ENCODE measurements at places on chromosomes 3 and 15.

DNA sequence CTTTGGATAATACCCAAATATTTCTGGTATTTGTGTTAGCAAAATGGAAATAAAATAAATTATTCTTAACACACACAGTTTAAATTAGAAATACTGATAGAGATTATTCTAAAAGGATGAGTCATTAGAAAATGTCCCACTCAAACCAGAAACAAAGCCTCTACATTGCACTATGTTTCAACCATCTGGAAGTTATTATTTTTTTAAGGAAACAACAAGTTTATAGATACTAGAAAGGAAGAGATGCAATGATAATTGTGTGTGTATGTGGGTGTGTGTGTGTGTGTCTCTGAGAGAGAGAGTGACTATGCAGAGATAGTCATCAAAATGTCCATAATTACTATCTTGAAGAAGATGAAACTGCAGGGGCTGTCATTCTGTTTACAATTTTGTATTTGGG lies 1340.5 kb downstream of the ROBO1 start:
- DNase-seq, result no peak
- H3K27me3 ChIP-seq, result no peaks in the 10 kb centered on the region
- H3K36me3 ChIP-seq, result no peaks in the 10 kb centered on the region
- H3K4me1 ChIP-seq, result no peaks in the 10 kb centered on the region
- no peak overlapping the region for H3K4me3 ChIP-seq

DNA sequence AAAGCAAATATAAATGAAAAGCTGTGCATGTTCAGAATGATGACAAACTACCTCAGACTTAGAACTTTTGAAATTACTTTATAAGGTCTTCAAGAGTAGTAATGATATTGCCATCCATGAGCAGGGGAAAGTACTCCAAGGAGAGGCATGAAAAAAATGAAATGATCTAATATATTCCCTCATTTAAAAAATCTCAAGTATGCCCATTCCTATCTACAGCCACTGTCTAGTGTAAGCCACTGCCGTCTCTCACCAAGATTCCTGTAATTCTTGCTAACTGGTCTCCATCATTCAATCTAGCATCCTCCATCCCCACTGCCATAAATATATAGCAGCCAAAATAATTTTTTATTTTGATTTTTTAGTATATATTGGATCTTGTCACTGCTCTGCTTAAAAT lies 258.8 kb downstream of the PLOD2 start:
- no peaks in the 10 kb centered on the region for H3K27me3 ChIP-seq
- no peak overlapping the region for H3K27ac ChIP-seq
- H3K36me3 ChIP-seq, result no peaks in the 10 kb centered on the region
- DNase-seq, result no peak
- no peaks in the 10 kb centered on the region for H3K4me1 ChIP-seq
- no peak overlapping the region for H3K4me3 ChIP-seq

DNA sequence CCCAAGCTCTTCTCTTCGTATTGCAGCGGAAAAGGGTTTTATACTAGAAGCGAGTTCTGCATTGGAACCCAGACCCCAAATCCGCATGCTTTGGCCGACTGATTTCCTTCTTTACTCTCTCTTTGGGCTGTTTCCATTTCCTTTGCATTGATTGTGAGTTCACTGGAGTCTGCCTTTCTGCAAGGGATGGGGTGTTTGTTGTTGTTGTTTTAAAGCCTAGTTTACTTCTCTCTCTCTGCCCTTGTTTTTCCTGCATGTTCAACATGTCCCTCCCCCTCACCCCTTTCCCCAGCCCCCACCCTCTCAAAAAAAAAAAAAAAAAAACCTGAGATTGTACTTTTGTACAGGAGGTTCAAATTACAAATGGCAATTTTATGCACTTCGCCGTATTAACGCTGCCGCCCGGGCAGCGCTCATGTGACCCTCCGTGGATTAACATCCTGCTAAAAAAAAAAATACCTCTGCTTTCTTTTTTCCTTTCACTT lies 2.2 kb downstream of the NR2F2 start:
- peak overlapping the region; percentile 92 for H3K4me3 ChIP-seq
- H3K27ac ChIP-seq, result peak overlapping the region; percentile 88
- peaks cover 12% of the 10 kb centered on the region for H3K36me3 ChIP-seq
- peaks cover 60% of the 10 kb centered on the region for H3K27me3 ChIP-seq

DNA sequence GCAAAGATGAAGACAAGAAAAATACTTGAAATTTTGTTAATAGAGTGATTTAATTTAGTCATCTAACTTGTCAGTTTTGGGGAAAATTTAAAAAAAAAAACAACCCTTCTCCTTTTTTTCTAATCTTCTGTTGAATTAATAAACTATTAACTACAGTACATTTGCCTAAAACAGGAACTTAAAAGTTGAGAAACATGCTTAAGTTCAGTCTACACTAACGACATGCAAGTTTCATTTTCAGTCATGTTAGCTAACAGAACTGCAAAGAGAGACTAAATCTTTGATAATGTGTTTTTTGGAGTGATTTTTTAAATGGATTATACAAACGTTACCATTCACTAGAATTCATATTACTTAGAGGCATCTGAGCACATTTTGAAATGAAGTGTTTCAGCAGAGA lies 71.9 kb upstream of the MBNL1 start:
- no peak overlapping the region for H3K4me3 ChIP-seq
- no peak overlapping the region for H3K27ac ChIP-seq
- no peaks in the 10 kb centered on the region for H3K27me3 ChIP-seq
- H3K36me3 ChIP-seq, result no peaks in the 10 kb centered on the region
- no peak for DNase-seq

DNA sequence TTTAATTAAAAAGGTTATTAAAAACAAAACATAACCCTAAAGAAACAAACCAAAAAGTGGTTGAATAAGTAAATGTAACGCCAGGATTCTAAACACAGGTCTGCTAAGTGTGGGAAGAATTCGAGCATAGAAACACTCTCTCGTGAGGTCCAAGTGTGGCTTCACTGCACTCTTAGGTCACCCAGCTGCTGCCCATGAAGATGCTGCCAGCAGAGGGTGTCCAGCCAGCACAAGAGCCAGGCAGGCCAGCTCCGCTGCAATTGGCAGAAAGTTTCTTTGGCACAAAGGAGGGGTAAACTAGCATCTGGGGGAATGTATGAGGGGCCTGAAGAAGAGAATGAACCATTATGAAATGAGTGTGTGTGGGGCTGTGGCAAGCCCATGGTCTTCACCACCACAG lies 215.7 kb upstream of the FEZF2 start:
- no peak overlapping the region for H3K4me3 ChIP-seq
- H3K4me1 ChIP-seq, result peaks cover 8% of the 10 kb centered on the region
- no peak overlapping the region for H3K27ac ChIP-seq
- H3K36me3 ChIP-seq, result no peaks in the 10 kb centered on the region

GRCh38 chr3:101940521-101941317 lies 91.4 kb downstream of the NFKBIZ start:
- no peaks in the 10 kb centered on the region for H3K4me1 ChIP-seq
- H3K27ac ChIP-seq, result no peak overlapping the region
- DNase-seq, result peak; percentile 57
- H3K4me3 ChIP-seq, result no peak overlapping the region

- H3K36me3 ChIP-seq, result no peaks in the 10 kb centered on the region
- no peak overlapping the region for H3K4me3 ChIP-seq
- no peak overlapping the region for H3K27ac ChIP-seq
- H3K27me3 ChIP-seq, result no peaks in the 10 kb centered on the region
These were observed 45.5 kb downstream of the FILIP1L start for GRCh38 chr3:100068826-100069225.

DNA sequence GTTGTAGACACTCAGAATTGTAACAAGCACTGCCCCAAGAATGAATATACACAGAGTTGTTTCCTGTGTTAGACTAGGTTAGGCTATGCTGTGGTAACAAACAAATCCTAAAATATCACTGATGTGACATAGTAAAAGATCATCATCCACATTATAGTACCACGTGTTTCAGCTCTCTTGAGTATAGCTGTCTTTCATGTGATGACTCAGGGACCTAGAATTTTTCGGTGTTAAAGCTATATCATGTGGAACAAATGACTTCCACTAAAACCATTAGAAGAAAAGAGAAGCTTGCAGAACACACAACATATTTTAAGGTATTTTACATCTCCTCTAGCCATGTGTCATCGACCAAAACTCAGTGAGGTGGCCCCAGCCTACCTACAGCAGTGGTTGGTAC lies 307.9 kb upstream of the RBMS3 start:
- H3K36me3 ChIP-seq, result no peaks in the 10 kb centered on the region
- DNase-seq, result no peak
- no peak overlapping the region for H3K4me3 ChIP-seq
- H3K27me3 ChIP-seq, result no peaks in the 10 kb centered on the region
- no peak overlapping the region for H3K27ac ChIP-seq
- no peaks in the 10 kb centered on the region for H3K4me1 ChIP-seq

DNA sequence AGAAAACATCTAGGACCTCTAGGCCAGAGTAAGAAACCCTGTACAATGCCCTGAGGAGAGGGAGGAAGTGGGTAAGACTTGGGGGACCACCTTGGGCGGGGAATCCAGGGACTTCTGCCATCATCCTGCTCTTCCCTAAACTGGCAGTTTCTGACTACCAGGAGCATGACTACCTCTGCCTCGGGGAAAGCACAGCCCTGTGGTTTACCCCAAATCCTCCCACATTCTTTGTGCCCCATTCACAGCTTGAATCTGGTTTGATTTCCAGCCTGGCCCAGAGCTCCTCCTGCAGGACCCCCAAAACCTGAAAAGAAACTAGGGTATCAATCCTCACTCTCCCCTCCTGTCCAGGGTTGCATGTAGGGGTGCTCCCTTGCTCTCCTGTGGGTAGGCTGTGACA lies 4.7 kb downstream of the C3orf18 start:
- H3K27ac ChIP-seq, result no peak overlapping the region
- H3K4me3 ChIP-seq, result no peak overlapping the region
- no peaks in the 10 kb centered on the region for H3K36me3 ChIP-seq
- H3K4me1 ChIP-seq, result peaks cover 7% of the 10 kb centered on the region
- peaks cover 14% of the 10 kb centered on the region for H3K27me3 ChIP-seq
- no peak for DNase-seq

DNA sequence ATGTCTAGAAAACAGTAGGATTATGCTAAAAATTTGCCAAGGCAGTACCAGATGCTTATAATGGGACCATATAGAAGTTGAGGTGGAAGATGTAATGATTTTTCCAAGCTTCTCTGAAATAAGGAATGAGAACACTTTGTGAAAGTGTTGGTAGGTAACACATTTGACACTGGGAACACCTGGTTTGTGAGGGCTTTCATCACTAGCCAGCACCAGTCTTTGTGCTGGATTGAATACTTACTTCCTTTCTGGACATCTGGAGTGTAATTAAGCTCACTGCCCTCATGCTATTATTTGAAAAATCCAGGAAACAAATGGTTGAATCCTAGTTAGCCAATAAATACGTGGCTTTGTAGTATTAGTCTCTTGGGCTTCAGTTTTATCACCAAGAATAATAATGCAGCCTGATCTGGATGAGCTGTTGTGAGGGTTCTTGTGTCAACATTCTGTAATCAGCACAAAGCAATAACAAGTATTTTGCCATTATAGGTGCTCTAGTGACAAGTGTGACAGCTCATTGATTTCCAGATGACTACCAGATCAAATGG lies 12.9 kb downstream of the CCDC80 start:
- no peak overlapping the region for H3K27ac ChIP-seq
- H3K4me3 ChIP-seq, result no peak overlapping the region
- H3K4me1 ChIP-seq, result peaks cover 28% of the 10 kb centered on the region
- no peaks in the 10 kb centered on the region for H3K27me3 ChIP-seq
- DNase-seq, result no peak

GRCh38 chr15:101498076-101498716 lies 8.7 kb upstream of the PCSK6 start:
- no peaks in the 10 kb centered on the region for H3K36me3 ChIP-seq
- no peak for DNase-seq
- peaks cover 29% of the 10 kb centered on the region for H3K4me1 ChIP-seq
- H3K4me3 ChIP-seq, result no peak overlapping the region
- no peak overlapping the region for H3K27ac ChIP-seq

- H3K4me1 ChIP-seq, result peaks cover 22% of the 10 kb centered on the region
- no peaks in the 10 kb centered on the region for H3K36me3 ChIP-seq
- peak overlapping the region; percentile 4 for H3K4me3 ChIP-seq
- H3K27ac ChIP-seq, result no peak overlapping the region
- DNase-seq, result peak; percentile 17
- H3K27me3 ChIP-seq, result no peaks in the 10 kb centered on the region
These were observed 26.7 kb downstream of the PIK3CA start for GRCh38 chr3:179174898-179175297.

DNA sequence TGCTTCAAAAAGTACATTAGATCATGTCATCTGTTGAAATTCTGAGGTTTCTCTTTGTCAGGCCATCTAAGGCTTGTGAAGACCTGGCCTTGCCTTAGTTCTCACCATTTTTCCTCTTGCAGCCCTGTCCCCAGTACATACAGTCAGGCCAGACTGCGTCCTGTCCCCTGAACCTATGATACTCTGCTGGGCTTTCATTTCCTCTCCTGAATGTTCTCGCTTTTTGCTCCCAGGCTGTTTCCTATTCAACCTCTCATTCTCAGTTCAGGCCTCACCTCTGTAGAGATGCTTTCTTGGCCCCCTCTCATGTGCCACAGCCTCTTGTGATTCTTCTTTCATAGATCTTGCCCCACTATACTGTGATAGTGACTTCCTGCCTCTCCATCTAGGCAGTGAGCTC lies 648.8 kb upstream of the KCNMB2 start:
- H3K27ac ChIP-seq, result no peak overlapping the region
- no peaks in the 10 kb centered on the region for H3K36me3 ChIP-seq
- no peaks in the 10 kb centered on the region for H3K27me3 ChIP-seq
- H3K4me1 ChIP-seq, result peaks cover 6% of the 10 kb centered on the region

DNA sequence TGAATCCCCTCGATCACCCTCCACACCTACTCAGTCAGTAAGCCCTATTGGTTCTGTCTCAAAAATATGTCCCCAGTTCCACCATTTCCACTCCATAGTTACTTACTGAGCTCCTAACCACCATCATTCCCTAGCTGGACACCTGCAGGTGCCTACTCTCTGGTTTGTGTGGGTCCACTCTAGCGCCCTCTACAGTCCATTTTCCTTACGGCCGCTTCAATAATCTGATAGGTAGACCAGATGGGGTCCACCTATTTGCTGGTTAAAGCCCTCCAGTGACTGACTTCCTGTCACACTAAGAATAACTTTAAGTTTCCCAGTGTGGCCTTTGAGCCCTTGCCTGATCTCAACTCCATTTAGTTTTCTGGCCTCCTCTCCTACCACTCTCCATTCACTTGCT lies 5.0 kb downstream of the GXYLT2 start:
- no peaks in the 10 kb centered on the region for H3K36me3 ChIP-seq
- no peak overlapping the region for H3K27ac ChIP-seq
- H3K4me1 ChIP-seq, result peaks cover 32% of the 10 kb centered on the region
- no peak overlapping the region for H3K4me3 ChIP-seq
- peak; percentile 58 for DNase-seq
- H3K27me3 ChIP-seq, result peaks cover 48% of the 10 kb centered on the region

DNA sequence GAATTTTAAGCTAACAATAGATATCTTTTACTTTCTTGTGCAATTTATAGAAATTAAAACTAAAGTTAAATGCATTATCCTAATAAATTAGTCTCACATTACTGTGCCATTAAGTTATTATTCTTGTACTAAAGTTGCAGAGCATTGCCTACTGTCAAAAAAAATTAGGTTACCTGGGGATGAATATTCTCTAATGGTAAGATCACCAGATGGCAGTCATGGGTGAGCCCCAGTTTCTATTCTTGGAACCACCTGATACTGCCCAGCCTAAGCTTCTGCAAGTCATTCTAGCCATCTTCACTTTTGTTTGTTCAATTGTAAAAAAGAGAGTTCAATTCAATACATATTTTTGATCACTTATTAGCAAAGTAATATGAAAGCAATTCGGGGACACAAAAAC lies 213.2 kb downstream of the CADM2 start:
- no peak for DNase-seq
- H3K36me3 ChIP-seq, result no peaks in the 10 kb centered on the region
- no peak overlapping the region for H3K27ac ChIP-seq
